Motor neuron (in vitro differentiated cells): ENCODE measurements at places on chromosomes 11 and 22. TPM values are rescaled to one million over a fixed set of nuclear protein-coding genes. Genes with fewer than 3 reads are reported as not detected.

The FLRT1 gene
- total RNA-seq: 9.1 and 10.1 TPM in 2 replicates

The LDHA gene
- total RNA-seq: 267 and 272 TPM in 2 replicates

The RGL4 gene
- 0.41 and 0.73 TPM in 2 replicates for total RNA-seq

The CNTN5 gene
- 19.5 and 22.7 TPM in 2 replicates for total RNA-seq

The CDCA5 gene
- total RNA-seq: 19.9 and 21.1 TPM in 2 replicates

The MTMR3 gene
- total RNA-seq: 24.7 and 26.6 TPM in 2 replicates

The RASGRP2 gene
- 1.7 and 2.1 TPM in 2 replicates for total RNA-seq

The OR52A1 gene
- 0.28 and 0.44 TPM in 2 replicates for total RNA-seq

The PLAAT3 gene
- total RNA-seq: 12.1 and 14.8 TPM in 2 replicates

The JAML gene
- 0.97 and 1.4 TPM in 2 replicates for total RNA-seq

The MRE11 gene
- total RNA-seq: 6.6 and 7.8 TPM in 2 replicates

The FOLR1 gene
- 2.9 and 3.1 TPM in 2 replicates for total RNA-seq

The PRMT3 gene
- 32.5 and 33.7 TPM in 2 replicates for total RNA-seq

The SCGB1C1 gene
- not detected in 2 replicates for total RNA-seq

The VPREB1 gene
- total RNA-seq: not detected in 2 replicates

The SMC1B gene
- total RNA-seq: 0.05 and 0.08 TPM in 2 replicates

The OR5P2 gene
- 0.25 TPM in 1 of 2 replicates, not detected in the other for total RNA-seq

The PRR33 gene
- 0.19 TPM in 1 of 2 replicates, not detected in the other for total RNA-seq

The MRGPRF gene
- 0.66 TPM in 1 of 2 replicates, not detected in the other for total RNA-seq

The ANKK1 gene
- 0.13 and 0.19 TPM in 2 replicates for total RNA-seq

The RNF169 gene
- total RNA-seq: 9.9 and 12.1 TPM in 2 replicates

The SEC14L2 gene
- 3.5 and 10.9 TPM in 2 replicates for total RNA-seq

The CD3G gene
- not detected in 2 replicates for total RNA-seq
